ENCODE measurements at places on chromosomes 3 and 15. TPM values are rescaled to one million over a fixed set of nuclear protein-coding genes. Genes with fewer than 3 reads are reported as not detected.
A peak's percentile ranks its signal among the peaks of the same experiment; 100 is the strongest.

SYNM gene
- 4.6 TPM for total RNA-seq

GRCh38 chr15:34796847-34797435 lies 1.6 kb upstream of the ACTC1 start:
- H3K4me1 ChIP-seq = peaks cover 67% of the 10 kb centered on the region
- no peak for DNase-seq
- no peaks in the 10 kb centered on the region for H3K36me3 ChIP-seq
- H3K27ac ChIP-seq = no peak overlapping the region

DNA sequence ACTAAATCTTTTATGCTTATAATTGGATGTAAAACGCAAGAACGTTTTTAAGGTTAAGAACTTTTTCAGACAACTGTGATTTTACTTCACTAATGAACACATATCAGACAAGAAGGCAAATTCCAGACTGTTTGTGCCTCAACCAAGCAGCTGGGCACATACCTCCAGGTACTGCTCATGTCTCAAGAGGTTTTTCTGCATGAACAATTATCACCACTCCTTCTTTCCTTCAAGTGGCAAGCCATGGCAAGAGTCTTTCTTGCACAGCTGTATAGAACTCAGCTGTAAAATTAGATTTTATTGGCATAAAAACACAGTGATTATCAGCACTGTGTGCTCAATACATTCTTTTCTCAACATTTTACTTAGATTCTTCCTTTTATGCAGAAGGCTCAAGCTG lies 64.3 kb downstream of the FNDC3B start:
- peak overlapping the region; percentile 69 for H3K27ac ChIP-seq
- DNase-seq = peak; percentile 68
- no peaks in the 10 kb centered on the region for H3K27me3 ChIP-seq
- H3K4me3 ChIP-seq = peak overlapping the region; percentile 30

GPR171 gene
- not detected for total RNA-seq

GRCh38 chr3:50237754-50238548 lies 1.9 kb downstream of the GNAI2 start:
- H3K4me3 ChIP-seq = peak overlapping the region; percentile 96
- peak overlapping the region; percentile 92 for H3K27ac ChIP-seq
- peaks cover 2% of the 10 kb centered on the region for H3K27me3 ChIP-seq
- H3K36me3 ChIP-seq = peaks cover 12% of the 10 kb centered on the region

DNA sequence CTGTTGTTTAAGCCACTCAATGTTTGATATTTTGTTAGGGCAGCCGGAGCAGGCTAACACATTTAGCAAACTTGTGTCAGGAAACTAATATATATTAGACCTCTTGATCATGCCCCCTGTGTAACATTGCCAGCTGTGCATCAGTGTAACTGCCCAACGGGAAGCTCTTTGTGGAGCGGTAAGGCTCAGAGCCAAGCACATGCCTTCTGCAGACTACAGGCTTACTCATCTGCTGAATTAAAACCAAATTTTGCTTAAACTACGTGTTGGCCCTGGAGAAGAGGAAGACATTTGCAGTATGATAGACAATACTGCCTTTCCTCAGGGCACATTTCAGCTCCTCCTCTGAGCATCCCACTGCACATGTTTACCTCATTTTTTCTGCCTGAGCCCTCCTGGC lies 50.5 kb upstream of the KCNMB2 start:
- no peak overlapping the region for H3K4me3 ChIP-seq
- H3K27ac ChIP-seq = no peak overlapping the region
- no peaks in the 10 kb centered on the region for H3K36me3 ChIP-seq
- no peaks in the 10 kb centered on the region for H3K27me3 ChIP-seq
- no peak for DNase-seq

GBE1 gene
- 68.3 TPM for total RNA-seq
